ENCODE measurements at places on chromosomes 2 and 18. TPM values are rescaled to one million over a fixed set of nuclear protein-coding genes. Genes with fewer than 3 reads are reported as not detected.
A peak's percentile ranks its signal among the peaks of the same experiment; 100 is the strongest.

LOXHD1 gene
- not detected for total RNA-seq

SNED1 gene
- total RNA-seq: 346 TPM

SLC9A4 gene
- total RNA-seq: 0.07 TPM

IL36B gene
- total RNA-seq: not detected

ANKRD62 gene
- total RNA-seq: not detected

CXCR1 gene
- 0.12 TPM for total RNA-seq

CDH19 gene
- total RNA-seq: not detected

HTR2B gene
- not detected for total RNA-seq

AGXT gene
- not detected for total RNA-seq

SH3BP4 gene
- 1.5 TPM for total RNA-seq

- peaks cover 11% of the 10 kb centered on the region for H3K36me3 ChIP-seq
- H3K4me1 ChIP-seq: peaks cover 14% of the 10 kb centered on the region
- H3K27me3 ChIP-seq: no peaks in the 10 kb centered on the region
- no peak overlapping the region for H3K27ac ChIP-seq
- no peak for DNase-seq
- no peak overlapping the region for H3K4me3 ChIP-seq
These were observed 8.0 kb upstream of the C18orf32 start for GRCh38 chr18:49495076-49495475.

DNA sequence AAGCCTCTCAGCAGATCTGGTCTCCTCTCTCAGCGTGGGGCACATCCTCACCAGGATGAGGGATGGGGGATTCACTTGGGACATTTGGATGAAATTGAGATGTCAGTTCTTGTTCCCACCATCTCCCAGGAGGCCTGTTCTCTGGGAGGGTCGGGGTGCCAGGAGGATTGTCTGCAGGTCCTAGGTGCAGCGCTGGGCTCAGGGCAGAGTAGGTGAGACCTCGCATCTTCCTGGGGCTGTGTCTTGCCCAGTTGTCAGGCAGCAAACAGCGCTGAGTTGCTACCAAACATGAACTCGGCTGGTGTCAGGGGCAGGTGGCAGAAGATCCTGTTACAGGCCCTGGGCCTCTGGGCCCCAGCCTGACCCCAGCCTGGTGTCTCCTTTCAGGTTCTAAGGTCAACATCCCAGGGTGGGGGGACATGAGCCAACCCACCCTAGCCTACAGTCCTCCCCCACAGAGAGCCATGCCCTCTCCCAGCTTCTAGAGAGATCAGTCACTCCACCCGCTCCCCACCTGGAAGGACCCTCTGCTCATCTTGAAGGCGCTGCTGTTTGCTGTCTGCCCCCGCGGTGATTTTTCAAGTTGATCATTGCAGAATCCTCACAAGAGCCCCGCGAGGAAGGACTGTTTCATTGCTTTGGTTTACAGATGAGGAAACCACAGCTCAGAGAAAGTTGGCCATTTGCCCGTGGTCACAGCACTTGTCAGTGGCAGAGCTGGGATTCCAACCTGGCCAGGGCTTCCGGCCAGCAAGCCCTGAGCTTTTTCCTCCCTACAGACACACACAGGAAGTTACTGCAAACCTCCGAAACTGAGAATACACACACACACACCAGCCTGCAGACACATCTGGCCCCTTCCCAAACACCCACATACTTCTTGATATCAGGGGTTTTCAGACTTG, 83.9 kb downstream of the STPG4 start:
- H3K27ac ChIP-seq: peak overlapping the region; percentile 96
- no peaks in the 10 kb centered on the region for H3K36me3 ChIP-seq
- no peak overlapping the region for H3K4me3 ChIP-seq
- DNase-seq: peak; percentile 61

GRCh38 chr2:240182476-240182875, 42.0 kb upstream of the OTOS start:
- H3K36me3 ChIP-seq: no peaks in the 10 kb centered on the region
- no peak overlapping the region for H3K4me3 ChIP-seq
- no peaks in the 10 kb centered on the region for H3K4me1 ChIP-seq
- DNase-seq: no peak
- H3K27ac ChIP-seq: no peak overlapping the region

DNA sequence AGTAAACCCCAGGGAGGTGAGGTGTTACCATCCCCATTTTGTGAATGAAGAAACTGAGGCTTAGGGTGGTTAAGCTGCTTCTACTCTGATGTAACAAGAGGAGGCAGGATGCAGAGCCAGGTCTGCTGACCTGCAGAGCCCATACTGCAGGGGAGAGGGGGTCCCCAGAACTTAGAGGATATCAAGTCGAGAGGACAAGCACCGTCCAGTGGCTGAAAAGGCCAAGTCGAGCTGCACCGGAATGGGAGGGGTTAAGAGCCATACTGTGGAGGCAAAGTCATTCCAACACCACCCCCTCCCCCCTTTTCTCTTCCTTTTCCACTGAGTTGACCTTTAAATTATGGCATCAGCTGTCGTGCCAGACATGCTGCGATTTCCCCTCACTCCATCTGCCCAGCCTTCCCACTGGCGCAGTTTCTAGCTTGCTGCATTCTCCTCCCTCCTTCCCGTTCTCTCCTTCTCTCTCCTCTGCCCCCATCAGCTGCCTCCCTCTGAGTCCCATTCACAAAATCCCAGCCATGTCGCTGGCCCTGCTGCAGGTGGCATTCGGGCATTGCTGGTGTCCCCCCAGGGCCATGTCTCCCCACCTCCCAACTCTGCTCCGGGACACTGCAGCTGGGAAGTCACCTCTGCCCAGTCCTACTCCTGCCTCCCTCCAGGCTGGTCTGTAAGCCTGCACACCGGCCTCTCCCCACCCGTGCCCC, 346.9 kb downstream of the DYSF start:
- H3K27ac ChIP-seq: no peak overlapping the region
- no peak overlapping the region for H3K4me3 ChIP-seq
- no peaks in the 10 kb centered on the region for H3K4me1 ChIP-seq
- H3K27me3 ChIP-seq: no peaks in the 10 kb centered on the region
- no peak for DNase-seq

DNA sequence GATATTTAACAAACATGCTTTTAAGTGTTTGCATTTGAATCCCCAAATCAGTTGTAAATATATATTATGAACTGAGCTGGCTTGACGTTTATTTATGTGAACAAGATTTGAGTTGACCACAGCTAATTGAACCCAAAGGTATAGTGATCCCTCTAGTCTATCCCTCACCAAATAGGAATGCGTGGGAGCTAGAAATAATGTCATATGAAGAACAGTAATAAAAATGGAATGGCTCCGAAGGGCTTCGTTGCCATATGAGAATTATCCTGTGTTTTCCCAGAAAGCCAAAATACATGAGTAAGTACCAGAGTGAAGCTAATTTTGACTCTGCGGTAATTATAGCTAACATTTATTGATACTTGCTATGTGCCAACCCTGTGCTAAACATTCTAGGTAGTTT, 142.7 kb downstream of the ADCYAP1 start:
- no peaks in the 10 kb centered on the region for H3K27me3 ChIP-seq
- no peak overlapping the region for H3K4me3 ChIP-seq
- no peaks in the 10 kb centered on the region for H3K36me3 ChIP-seq
- H3K4me1 ChIP-seq: no peaks in the 10 kb centered on the region

GRCh38 chr2:108963057-108963456, 26.0 kb downstream of the EDAR start:
- no peak overlapping the region for H3K4me3 ChIP-seq
- H3K27ac ChIP-seq: no peak overlapping the region
- no peaks in the 10 kb centered on the region for H3K4me1 ChIP-seq
- no peaks in the 10 kb centered on the region for H3K36me3 ChIP-seq

DNA sequence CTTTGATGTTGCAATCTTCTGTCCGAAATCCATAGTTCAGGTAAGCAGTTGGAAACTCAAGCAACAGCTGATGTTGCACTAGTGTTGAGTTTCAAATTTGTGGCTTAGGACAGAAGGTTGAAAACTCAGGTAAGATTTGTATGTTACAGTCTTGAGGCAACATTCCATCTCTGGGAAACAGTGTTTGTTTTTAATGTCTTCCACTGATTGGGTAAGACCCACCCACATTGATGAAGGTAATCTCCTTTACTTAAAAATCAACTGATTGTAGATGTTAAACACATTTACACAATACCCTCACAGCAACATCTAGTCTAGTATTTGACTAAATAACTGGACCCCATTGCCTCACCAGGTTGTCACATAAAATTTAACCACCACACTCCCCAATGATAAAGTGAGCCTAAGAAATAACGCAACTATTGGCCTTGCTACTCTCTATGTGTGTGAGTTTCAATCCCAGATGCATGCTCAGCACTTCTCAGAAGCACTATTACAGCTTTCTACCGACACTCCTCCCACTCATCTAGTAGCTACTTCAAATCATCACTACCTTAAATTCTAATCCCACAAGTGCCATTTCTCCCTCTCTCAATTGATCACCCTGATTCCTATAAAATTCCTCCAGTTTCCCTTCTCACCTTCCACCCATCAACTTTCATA, 164.0 kb downstream of the MBD2 start:
- no peak overlapping the region for H3K27ac ChIP-seq
- no peak overlapping the region for H3K4me3 ChIP-seq
- no peak for DNase-seq
- H3K4me1 ChIP-seq: no peaks in the 10 kb centered on the region

DNA sequence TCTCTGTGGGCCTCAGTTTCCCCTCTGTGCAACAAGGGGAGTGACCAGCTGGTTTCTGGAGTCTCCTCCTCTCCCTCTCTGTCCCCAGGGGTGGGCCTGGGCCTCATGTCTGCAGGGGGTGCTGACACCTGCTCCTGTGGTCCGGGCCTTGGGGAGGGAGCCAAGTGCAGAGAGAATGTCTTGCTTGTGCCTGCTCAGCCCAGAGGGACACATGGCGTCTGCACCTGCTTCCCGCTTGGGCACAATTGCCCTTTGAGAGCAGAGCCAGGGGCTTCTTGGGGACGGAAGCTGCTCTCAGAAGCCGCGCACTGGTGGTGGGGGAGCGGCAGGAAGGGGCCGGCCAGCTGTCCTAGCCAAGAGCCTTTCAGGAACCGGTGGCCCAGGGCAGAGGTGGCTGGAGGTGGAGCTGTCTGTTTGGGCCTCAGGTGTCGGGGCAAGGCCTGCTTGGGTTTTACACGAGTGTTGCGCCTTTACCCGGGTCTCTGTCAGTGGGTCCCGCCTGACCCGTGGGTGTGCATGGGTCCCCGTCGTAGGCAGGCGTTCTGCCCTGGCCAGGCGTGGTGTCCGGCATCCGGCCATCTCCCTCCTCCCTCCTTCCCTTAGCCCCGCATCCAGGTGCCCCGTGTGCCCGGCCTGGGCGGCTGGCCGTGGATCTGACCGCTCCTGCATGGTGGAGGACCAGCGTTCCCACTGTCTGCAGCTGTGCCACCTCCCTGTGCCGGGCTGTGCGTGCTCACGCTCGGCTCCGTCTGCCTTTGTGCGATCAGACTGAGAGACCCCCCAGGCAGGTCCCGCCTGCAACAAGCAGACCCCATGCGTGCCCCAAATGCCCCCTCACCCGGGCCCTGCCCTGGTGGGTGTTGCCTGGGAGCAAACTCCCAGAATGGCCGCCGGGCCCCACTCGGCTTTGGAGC, 4.0 kb downstream of the NEU4 start:
- no peaks in the 10 kb centered on the region for H3K27me3 ChIP-seq
- H3K36me3 ChIP-seq: no peaks in the 10 kb centered on the region
- no peak for DNase-seq
- peaks cover 10% of the 10 kb centered on the region for H3K4me1 ChIP-seq
- no peak overlapping the region for H3K4me3 ChIP-seq

- no peaks in the 10 kb centered on the region for H3K36me3 ChIP-seq
- DNase-seq: no peak
- H3K4me1 ChIP-seq: no peaks in the 10 kb centered on the region
- no peak overlapping the region for H3K27ac ChIP-seq
- no peaks in the 10 kb centered on the region for H3K27me3 ChIP-seq
- H3K4me3 ChIP-seq: no peak overlapping the region
These were observed 287.2 kb downstream of the CDH19 start for GRCh38 chr18:66316701-66317100.

- no peaks in the 10 kb centered on the region for H3K4me1 ChIP-seq
- H3K36me3 ChIP-seq: no peaks in the 10 kb centered on the region
- no peak for DNase-seq
- H3K27ac ChIP-seq: no peak overlapping the region
- no peak overlapping the region for H3K4me3 ChIP-seq
- H3K27me3 ChIP-seq: peaks cover 4% of the 10 kb centered on the region
These were observed 139.0 kb upstream of the SERPINE2 start for GRCh38 chr2:224178056-224178455.

DNA sequence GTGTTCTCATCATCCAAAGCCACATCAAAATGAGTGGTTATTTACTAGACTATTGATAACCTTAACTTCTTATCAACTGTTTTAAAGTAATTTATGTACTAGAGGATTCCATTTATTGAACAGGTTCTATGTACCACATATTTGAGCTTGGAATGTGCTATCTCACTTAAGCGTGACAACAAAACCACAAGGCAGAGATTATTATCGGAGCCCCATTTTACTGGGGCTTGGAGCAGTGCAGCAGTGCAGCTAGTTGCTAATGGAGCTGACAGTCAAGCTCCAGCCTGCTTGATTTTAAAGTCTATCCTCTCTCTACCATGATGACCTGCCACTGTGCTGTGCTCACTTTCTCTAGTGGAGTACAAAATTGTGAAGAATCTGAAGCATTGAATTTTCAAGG, 24.6 kb downstream of the GCG start:
- H3K4me3 ChIP-seq: no peak overlapping the region
- H3K27me3 ChIP-seq: no peaks in the 10 kb centered on the region
- no peak overlapping the region for H3K27ac ChIP-seq
- no peaks in the 10 kb centered on the region for H3K36me3 ChIP-seq

DNA sequence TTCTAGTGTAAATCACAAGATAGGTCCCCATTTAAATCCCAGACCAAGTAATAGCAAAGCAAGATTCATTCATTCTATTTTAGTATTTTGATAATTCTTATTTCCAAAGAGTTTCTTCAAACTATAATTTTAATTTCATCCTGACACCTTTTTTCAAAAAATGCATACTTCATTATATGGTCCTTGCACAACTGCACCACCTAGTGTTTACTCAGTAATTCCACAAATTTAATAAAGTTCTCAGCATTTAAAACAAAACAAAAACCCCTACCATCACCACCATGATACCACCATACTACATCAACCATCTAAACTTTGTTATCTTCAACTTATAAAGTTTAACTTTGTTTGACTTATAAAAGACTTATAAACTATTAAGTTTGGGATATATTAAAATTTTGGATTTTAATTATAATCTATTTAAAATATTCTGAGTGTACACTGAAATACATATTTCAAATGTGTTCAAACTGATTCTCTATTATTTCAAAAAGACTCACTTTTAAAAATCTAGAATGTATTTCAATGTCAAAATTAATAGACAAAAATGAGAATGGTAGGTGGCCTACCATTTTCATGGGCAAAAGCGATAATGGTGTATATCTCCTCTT, 44.2 kb downstream of the WDPCP start:
- no peak overlapping the region for H3K27ac ChIP-seq
- H3K27me3 ChIP-seq: no peaks in the 10 kb centered on the region
- no peak for DNase-seq
- no peaks in the 10 kb centered on the region for H3K36me3 ChIP-seq
- H3K4me1 ChIP-seq: no peaks in the 10 kb centered on the region

Data from B cell (primary cell).